ENCODE measurements at places on chromosomes 1 and 21. TPM values are rescaled to one million over a fixed set of nuclear protein-coding genes. Genes with fewer than 3 reads are reported as not detected.

GRCh38 chr1:162007466-162007865, 16.2 kb downstream of the OLFML2B start:
- H3K27ac ChIP-seq: no peak overlapping the region
- no peak for DNase-seq
- peaks cover 9% of the 10 kb centered on the region for H3K4me1 ChIP-seq
- H3K36me3 ChIP-seq: no peaks in the 10 kb centered on the region

GRCh38 chr21:44486302-44486701, 31.0 kb downstream of the LRRC3 start:
- no peaks in the 10 kb centered on the region for H3K36me3 ChIP-seq
- peaks cover 6% of the 10 kb centered on the region for H3K27me3 ChIP-seq
- DNase-seq: no peak
- H3K27ac ChIP-seq: no peak overlapping the region

PEX10 gene
- 22.4 TPM for total RNA-seq

- no peaks in the 10 kb centered on the region for H3K27me3 ChIP-seq
- H3K27ac ChIP-seq: no peak overlapping the region
- H3K4me3 ChIP-seq: no peak overlapping the region
- H3K36me3 ChIP-seq: peaks cover 22% of the 10 kb centered on the region
- no peaks in the 10 kb centered on the region for H3K4me1 ChIP-seq
Observed at GRCh38 chr1:36182734-36183133, 26.8 kb downstream of the MAP7D1 start.

CELA3B gene
- not detected for total RNA-seq

DCDC2B gene
- total RNA-seq: not detected

DNA sequence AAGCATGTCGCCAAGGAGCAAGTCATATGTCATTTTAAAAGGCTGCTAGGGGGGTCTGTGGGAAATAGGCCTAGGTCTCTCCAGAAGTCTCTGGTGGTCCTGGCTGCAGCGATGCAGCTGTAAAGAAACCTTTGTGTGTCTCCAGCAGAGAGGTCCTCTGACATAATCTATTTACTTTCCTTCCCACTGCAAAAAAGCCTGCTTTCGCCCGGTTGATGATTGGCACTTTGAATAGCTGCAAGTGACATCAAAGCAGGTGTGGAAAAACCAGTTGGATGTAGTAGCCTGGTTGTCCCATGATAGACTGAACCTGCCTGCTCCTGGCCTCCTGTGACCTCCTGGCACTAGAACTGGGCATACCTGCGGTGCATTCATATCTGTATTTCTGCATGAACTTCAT, 13.8 kb downstream of the RASSF5 start:
- H3K4me1 ChIP-seq: peaks cover 10% of the 10 kb centered on the region
- no peak for DNase-seq
- no peaks in the 10 kb centered on the region for H3K36me3 ChIP-seq
- no peaks in the 10 kb centered on the region for H3K27me3 ChIP-seq

GRCh38 chr1:12551584-12551983, 66.4 kb downstream of the DHRS3 start:
- no peaks in the 10 kb centered on the region for H3K36me3 ChIP-seq
- no peak for DNase-seq
- H3K4me1 ChIP-seq: no peaks in the 10 kb centered on the region
- H3K27ac ChIP-seq: no peak overlapping the region
- no peak overlapping the region for H3K4me3 ChIP-seq

GRCh38 chr1:106185089-106185488, 871.4 kb upstream of the PRMT6 start:
- H3K36me3 ChIP-seq: no peaks in the 10 kb centered on the region
- H3K4me1 ChIP-seq: no peaks in the 10 kb centered on the region
- no peaks in the 10 kb centered on the region for H3K27me3 ChIP-seq
- H3K4me3 ChIP-seq: no peak overlapping the region

DNA sequence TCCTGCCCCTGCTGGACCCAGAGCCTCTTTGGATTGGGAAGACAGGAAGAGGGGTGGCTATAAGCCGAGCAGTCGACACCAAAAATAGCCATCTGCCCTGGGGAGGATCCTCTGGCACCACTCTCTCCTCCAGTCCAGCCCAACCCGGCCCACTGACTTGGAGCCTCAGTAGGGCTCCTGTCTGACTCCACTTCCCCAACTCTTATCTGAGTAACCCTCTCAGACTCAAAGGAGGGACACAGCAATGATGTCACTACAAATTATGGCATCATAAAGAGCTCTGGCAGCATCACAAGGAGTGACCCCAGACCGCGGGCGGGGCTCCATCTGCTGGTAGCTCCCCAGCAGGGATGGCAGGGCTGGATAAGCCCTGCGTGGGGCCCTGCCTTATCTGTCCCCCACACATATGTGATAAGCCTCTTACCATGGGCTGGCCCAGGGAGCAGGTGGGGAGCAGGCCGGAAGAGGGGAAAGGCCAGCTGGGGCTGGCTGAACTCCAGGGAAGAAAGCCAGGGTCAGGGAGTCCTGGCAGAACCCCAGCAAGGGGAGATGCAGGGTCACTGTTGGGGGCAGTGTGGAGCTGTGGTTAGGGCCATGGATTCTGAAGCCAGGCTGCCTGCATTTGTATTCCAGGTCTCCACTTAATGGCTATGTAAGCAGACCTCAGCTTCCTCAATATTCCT, 4.6 kb upstream of the SLC6A9 start:
- H3K36me3 ChIP-seq: no peaks in the 10 kb centered on the region
- H3K27me3 ChIP-seq: peaks cover 9% of the 10 kb centered on the region
- H3K4me3 ChIP-seq: no peak overlapping the region
- H3K4me1 ChIP-seq: peaks cover 14% of the 10 kb centered on the region
- H3K27ac ChIP-seq: no peak overlapping the region
- DNase-seq: no peak

DNA sequence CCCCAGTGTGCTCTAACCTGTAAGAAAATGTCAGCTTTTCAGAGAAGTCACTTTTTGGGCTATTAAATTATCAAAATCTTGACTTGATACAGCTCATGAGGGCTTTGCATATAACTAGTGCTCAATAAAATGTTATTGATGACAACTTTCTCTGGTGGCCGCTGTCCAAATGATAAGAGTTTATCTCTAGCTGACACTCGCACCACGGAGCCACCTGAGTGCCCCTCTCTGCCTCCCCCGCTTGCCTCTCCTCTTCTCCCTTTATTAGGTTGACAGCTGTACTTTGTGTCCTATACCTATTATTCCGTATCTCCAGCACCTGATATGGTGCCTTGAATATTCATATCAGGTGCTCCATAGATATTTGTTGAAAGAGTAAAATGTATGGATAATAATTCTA, 82.8 kb downstream of the PHTF1 start:
- H3K4me3 ChIP-seq: no peak overlapping the region
- no peak overlapping the region for H3K27ac ChIP-seq
- no peak for DNase-seq
- H3K4me1 ChIP-seq: peaks cover 6% of the 10 kb centered on the region
- no peaks in the 10 kb centered on the region for H3K27me3 ChIP-seq
- no peaks in the 10 kb centered on the region for H3K36me3 ChIP-seq

RGS8 gene
- total RNA-seq: not detected

KRTAP11-1 gene
- total RNA-seq: not detected

RGSL1 gene
- not detected for total RNA-seq

DNA sequence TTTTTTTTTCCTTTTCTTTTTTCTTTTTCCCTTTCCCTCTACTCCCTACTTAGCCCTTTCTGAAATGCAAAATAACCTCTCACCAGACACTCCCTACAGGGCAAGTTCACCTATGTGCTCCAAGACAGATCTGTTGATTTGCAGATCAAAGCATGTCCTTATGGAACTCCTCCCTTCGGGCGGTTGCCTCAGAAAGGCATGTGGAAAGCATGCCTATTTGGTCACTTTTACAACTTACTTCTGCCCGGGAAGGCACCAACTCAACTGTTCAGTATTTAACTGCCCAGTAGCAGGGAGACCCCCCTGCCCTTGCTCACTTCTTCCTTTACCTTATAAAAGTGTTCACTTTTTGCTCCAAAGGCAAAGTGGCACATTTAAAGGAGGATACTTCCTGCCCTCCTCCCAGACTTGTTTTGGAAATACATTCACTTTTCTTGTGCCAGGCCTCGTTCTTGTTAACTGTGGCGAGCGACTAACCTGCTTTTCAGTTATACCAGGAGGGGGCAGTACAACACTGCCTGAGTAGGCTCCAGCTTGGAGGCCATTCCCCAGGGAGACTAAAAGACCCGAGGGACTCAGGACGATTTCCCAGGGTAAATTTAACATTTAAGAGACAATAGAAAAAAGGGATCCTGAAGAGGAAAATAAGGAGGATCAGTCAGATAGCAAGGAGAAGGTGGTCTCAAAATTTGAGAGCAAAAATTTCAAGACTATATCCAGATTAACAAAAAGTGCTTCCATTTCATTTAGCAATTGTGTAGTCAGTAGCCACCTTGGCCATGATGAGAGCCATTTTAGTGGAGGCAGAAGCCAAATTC, 12.3 kb upstream of the SLAMF7 start:
- H3K4me1 ChIP-seq: peaks cover 18% of the 10 kb centered on the region
- no peak overlapping the region for H3K27ac ChIP-seq
- no peak overlapping the region for H3K4me3 ChIP-seq

All from activated T-helper 1 cell treated with anti-CD3 and anti-CD28 coated beads, Interleukin-12 subunit alpha, Interleukin-12 subunit beta, Interleukin-2, Interleukin-4 antibody, amounts not matched to agents 30 ng/mL and 10 ng/mL and 1 ng/mL, durations not matched to agents 14 hours and 24 hours and 36 hours (primary cell).